ENCODE measurements at places on chromosomes 13 and 19.

GRCh38 chr13:108263621-108264355 is 5.7 kb upstream of the TNFSF13B start:
- no peak for DNase-seq

- DNase-seq, result no peak
Measured at GRCh38 chr19:51571599-51571998, 516 bp downstream of the ZNF175 start.

DNA sequence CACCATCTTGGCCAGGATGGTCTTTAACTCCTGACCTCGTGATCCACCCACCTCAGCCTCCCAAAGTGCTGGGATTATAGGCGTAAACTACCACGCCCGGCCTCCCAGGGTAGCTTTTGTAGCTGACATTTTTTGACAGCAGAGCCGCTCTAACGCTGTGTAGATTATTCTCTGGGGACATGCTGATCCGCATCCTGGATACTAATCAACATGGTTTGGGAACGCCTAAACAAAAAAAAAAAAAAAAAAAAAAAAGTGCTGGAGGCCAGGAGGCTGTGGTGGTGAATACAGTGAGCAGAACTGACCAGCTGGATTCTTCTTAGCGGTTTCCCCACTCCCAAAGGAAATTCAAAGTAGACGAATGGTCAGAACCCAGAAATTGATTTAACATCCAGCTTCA is 5.1 kb downstream of the LONP1 start:
- DNase-seq, result no peak

DNA sequence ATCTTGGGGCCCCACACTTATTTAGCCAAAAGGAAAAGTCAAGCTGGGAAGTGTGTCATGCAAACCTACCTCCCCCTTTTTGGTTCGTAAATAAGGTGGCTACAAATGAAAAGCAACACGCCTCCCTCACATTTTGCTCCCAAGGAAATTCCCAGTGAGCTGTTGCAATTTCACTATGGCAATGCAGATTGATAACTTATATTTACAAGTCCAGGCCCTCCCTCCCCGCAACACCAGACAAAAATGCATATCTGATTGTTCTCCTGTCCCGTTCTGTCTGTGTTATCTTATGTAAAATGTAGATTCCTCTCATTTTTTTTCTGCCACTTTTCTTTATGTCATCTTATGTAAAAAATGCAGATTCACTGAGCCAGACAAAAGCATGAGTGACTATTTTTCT is 1305.3 kb downstream of the SLITRK5 start:
- DNase-seq, result no peak

DNA sequence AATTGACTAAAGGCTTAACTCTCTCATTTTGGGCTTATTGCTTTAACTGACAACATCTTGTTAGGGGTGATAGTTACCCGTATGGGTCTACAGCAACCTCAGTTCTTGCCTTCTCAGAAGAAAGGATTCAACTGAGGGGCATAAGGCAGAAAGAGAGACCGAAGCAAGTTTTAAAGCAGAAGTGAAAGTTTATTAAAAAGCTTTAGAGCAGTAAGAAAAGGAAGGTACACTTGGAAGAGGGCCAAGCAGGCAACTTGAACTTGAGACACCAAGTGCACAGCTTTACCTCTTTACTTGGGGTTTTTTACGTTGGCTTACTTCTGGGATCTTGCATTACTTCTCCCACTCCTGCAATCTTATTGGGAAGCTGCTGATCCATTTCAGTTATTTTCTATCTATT is 246.9 kb upstream of the PRR20A start:
- no peak for DNase-seq

- DNase-seq, result no peak
Measured at GRCh38 chr13:36192166-36192565, 22.2 kb downstream of the SOHLH2 start.

- DNase-seq, result peak; percentile 19
Measured at GRCh38 chr13:75357576-75358289, 124.2 kb downstream of the TBC1D4 start.

GRCh38 chr13:80086304-80086721 is 254.6 kb downstream of the SPRY2 start:
- DNase-seq, result no peak

- no peak for DNase-seq
Measured at GRCh38 chr13:41554180-41554579, 96.8 kb downstream of the RGCC start.

DNA sequence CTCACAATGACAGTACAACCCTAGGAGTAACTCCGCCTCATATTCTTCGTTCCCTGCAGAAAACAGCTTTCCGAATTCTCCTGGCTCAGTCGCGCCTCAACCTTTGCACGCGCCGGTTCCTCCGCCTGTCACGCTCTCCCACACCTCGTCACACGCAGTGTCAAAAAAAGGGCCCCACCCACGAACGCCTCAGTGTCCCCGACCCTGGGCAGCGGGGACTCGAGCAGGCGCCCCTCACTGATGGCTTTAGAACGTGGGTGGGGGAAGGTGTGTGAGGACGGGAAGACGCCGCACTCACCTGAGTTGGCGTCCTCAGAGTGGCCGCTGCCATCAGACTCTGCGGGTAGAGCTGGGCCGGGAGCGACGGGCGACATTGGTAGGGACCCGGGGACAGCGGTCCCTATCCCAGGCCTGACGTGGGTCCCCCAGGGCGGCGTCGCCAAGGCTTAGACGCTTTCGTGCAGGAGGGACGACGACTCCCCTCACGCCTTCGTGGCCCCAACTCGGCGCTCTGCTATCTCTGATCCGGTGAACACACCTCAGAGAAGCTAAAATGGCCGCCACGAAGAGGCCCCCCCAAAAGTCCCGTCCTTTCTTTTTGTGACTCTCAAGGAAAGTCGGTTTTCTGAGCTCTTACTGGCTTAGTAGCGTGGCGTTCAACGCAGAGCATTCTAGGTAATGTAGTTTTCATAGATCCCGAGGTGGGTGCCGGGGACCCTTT is at the start of gene ZNF154:
Gene ZNF154 (minus strand): TSS at position 564 of the 721 bp plus-strand sequence. CDS start 233 bp downstream, at position 331.
- peak; percentile 42 for DNase-seq

- no peak for DNase-seq
Measured at GRCh38 chr19:3451451-3451866, 28.9 kb downstream of the SMIM24 start.

DNA sequence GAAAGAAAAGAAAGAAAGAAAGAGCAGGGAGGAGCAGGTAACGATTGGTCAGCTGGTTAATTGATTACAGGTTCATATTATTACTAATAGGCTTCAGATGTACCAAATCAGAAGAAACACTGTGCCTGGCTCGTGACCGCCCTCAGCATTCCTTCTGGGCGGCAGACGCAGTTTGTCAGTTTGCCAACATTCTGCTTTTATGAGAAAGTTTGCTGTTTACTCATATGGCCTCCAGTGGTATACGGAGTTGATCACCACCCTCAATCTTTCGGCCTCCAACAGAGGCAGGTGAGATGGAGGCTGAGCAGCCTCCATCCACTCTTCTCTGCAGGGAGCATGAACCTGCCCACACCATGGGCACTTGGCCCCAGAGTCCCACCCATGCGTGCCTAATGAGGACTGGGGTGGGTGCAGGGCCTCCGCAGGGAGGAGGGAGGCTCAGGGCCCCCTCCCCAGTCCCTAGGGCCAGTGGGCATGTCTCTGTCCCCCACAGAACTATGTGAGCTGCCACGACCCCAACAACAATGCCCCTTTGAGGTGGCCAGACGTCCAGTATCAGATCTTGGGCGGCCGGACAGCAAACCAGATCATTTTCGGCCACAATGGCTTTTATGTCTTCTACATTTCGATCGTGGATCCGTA is 8.8 kb downstream of the PRR22 start:
- no peak for DNase-seq
